T-helper 9 cell (primary cell): ENCODE measurements at places on chromosomes 16 and 17.

GRCh38 chr17:2212400-2212981, 91.1 kb downstream of the SMG6 start:
- no peak for DNase-seq

DNA sequence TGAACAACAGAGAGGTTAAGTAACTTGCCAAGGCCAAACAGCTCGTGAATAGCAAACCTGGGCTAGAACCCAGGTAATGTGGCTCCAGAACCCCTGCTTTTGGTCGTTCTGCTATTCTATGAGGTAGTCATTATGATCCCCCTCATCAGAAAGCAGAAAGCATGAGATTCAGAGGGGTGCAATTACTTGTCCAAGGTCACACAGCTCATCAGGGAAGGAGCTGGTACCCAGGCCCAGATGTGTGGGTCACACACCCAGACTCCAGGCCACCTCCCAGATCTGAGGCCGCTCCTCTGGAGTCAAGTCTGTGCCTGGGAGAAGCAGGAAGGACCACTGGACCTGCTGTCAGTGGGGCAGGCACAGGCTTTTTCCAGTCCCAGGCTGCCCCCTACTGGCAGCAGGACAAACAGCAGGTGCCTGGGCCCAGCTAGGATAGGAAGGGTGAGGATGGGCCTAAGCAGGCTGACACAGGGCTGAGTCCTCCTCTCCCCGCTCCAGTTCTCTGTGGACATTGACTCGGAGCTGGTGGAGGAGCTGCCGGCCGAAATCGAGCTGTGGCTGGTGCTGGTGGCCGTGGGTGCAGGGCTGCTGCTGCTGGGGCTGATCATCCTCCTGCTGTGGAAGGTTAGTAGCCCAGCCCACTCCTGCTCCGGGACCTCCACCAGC, 7.8 kb upstream of the PDK2 start:
- peak; percentile 68 for DNase-seq

DNA sequence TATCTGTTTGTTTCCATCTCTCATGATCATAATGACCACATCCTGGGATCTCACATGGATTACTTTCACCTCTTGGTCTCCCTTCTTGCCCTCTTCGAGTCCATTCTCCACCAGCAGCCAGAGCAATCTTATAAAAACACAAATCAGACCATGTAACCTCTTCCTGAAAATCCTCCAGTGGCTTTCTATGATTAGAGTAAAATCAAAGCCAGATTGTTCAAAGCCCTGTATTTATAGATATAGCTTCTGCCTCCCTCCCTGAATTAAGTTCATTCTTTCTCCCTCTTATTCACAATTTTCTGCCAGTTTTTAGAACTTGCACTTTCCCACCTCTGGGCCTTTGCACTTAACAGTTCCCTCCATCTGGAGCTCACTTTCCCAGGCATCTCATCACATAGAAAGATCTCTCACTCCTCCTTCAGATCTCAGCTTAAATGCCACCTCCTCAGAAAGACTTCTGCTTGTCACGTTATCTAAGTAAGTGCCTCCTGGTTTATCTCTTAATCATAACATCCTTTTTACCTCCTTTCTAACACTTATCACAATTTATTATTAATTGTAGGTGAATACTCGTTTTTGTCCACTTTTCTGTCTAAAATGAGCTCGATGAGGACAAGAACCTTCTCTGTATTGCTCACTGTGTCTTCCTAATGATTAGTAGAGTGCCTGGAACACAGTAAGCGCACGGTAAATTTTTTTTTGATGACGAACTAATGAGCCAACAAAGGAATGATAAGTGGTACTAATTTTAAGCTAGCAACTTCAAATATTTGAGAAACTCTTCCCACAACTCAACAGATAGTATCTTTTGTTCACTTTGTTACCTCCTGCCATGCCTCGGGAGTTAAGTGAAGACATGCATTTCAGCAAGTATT, 80.5 kb downstream of the CYB561 start:
- no peak for DNase-seq

DNA sequence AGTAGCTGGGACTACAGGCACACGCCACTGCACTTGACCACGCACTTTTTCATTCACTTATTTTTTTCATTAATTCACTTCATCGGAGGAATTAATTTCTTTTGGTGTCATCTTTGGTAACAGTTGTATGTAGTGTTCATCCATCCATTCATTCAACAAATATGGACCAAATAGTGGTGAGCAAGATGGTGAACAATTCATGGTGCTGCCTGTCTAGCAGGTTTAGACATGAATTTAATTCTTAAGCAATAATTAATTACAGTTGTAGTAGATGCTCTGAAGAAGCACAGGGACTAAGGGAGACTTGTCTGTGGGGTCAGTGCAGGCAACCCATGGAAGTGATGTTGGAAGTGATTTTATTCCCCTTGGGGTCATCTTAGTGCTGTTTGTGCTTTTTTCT, 22.4 kb downstream of the GDE1 start:
- DNase-seq, result no peak

GRCh38 chr17:56023851-56024250, 129.4 kb upstream of the ANKFN1 start:
- DNase-seq, result no peak

DNA sequence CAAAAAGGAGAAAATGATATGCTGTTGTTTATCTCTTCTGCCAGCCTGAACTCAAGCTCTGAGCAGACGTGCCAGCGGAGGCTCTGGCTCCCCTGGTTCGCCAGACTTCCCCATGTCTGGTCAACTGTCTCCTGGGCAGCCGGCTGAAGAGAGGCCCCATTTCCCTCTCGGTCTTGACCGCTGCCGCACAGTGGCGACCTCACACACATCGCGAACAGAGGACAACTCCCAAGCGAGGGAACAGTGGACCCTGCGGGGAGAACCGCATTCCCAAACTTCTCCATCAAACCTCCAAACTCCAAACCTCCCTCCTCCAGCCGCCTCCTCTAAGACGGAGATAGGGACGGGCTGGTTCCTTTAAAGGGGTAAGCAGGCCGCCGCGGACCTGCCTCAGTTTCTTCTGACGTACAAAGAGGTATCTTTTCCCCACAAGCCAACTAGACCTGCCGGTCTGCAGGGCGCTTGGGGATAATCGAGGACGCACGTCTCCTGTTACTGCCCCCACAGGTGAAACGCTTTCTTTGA, 24.9 kb upstream of the RFFL start:
- peak; percentile 3 for DNase-seq

GRCh38 chr17:78771758-78772382, 10.2 kb downstream of the CYTH1 start:
- DNase-seq, result no peak

GRCh38 chr17:75587675-75588595, at the start of gene MYO15B:
MYO15B (plus strand) TSS chr17:75587800; CDS start chr17:75588058, 258 bp downstream.
- peak; percentile 20 for DNase-seq
